Calu3 (cell line): ENCODE measurements at places on chromosomes 2 and 18. TPM values are rescaled to one million over a fixed set of nuclear protein-coding genes. Genes with fewer than 3 reads are reported as not detected.

The UGT1A10 gene
- 107 and 120 TPM in 2 replicates for total RNA-seq

GRCh38 chr2:220452561-220452960 is 825.1 kb downstream of the SLC4A3 start:
- no peak overlapping the region for H3K27ac ChIP-seq
- H3K4me3 ChIP-seq: no peak overlapping the region
- no peaks in the 10 kb centered on the region for H3K4me1 ChIP-seq
- H3K36me3 ChIP-seq: no peaks in the 10 kb centered on the region
- no peak for DNase-seq

GRCh38 chr2:179712825-179713224 is 148.6 kb downstream of the ZNF385B start:
- no peaks in the 10 kb centered on the region for H3K36me3 ChIP-seq
- no peak overlapping the region for H3K4me3 ChIP-seq
- DNase-seq: no peak
- no peaks in the 10 kb centered on the region for H3K27me3 ChIP-seq

The RIF1 gene
- 75.7 and 78.1 TPM in 2 replicates for total RNA-seq

DNA sequence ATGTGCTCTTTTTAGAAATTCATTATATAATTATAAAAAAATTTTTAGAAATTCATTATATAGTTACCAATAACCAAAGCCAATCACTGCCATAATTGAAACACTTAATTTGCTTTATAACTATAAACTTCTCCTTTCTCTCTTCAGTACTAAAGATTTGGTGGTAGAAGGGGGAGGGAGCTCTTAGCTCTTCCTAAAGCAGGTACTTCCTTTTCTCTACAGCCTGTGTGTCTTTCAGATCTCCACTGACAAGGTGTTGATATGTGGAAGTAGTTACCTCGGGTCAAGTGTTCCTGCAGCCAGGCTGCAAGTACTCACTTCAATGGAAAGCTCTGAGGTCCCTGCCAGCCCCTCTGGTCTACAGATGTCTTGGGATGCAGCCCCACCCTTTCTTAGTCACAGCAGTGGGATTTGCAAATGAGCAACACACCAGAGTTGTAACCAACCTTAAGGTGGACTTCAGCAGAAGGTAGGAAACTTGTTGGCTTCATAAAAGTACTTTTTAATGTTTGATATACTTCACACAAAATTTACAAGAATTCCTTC is 690.0 kb downstream of the ARHGAP15 start:
- H3K27ac ChIP-seq: no peak overlapping the region
- H3K27me3 ChIP-seq: no peaks in the 10 kb centered on the region
- DNase-seq: no peak
- H3K4me3 ChIP-seq: no peak overlapping the region

DNA sequence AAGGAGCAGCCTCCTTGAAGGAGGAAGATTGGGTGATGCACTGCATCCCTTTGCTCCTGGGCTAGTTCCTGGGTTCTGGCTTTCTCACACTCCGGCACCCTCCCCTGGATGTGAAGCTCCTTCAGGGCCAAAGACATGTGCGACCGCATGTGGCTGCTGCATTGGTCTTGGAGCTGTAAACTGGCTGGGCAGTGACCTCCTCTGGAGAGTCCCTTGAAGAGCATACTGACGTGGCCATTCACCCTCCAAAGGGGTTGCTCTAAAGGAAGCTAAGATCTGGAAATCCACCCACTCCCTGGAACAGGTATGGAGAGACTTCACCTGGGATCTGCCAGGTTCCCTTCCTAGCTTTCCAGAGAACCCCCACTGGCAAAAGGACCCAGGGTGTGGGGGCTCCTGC is 62.1 kb downstream of the TMEM17 start:
- H3K4me1 ChIP-seq: peaks cover 11% of the 10 kb centered on the region
- no peak overlapping the region for H3K27ac ChIP-seq
- H3K27me3 ChIP-seq: peaks cover 11% of the 10 kb centered on the region
- H3K36me3 ChIP-seq: no peaks in the 10 kb centered on the region
- H3K4me3 ChIP-seq: no peak overlapping the region
- DNase-seq: no peak
